CD4-positive, alpha-beta T cell treated with Interleukin-17A for 4 hours (primary cell): ENCODE measurements at places on chromosomes 11 and 22.
A peak's percentile ranks its signal among the peaks of the same experiment; 100 is the strongest.

DNA sequence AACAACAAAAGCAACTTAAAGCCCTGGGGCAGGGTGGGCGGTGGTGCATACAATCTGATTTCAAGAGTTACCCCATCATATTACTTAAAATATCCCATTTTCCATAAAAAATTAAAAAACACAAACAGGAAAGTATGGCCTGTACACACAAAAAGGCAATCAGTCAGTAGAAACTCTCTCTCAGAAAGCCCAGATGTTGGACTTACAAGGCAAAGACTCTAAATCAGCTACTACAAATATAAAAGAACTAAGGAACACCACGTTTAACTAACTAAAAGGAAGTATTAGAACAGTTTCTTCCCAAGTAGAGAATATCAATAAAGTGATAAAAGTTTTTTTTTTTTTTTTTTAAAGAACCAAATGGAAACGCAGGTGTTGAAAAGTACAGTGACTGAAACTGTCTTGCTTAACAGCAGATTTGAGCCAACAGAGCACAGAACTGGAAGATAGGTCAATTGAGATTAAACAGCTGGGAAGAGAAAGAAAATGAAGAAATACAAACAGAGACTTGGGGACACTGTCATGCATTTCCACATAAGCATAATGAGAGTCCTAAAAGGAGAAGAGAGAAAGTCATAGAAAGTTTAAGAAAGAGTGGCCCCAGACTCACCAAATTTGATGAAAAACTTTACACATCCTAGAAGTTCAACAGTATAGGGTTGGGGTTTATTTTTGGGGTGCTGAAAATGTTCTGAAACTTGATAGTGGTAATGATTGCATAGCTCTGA, 8.6 kb downstream of the SC5D start:
- DNase-seq = no peak

- no peak for DNase-seq
Measured at GRCh38 chr22:31287818-31288495, 4.3 kb downstream of the PIK3IP1 start.

- DNase-seq = no peak
Measured at GRCh38 chr11:69008737-69009440, 4.2 kb downstream of the MRGPRF start.

- DNase-seq = no peak
Measured at GRCh38 chr22:16819249-16819648, 6.0 kb downstream of the XKR3 start.

GRCh38 chr22:44479662-44480061, 18.4 kb downstream of the RTL6 start:
- DNase-seq = no peak

DNA sequence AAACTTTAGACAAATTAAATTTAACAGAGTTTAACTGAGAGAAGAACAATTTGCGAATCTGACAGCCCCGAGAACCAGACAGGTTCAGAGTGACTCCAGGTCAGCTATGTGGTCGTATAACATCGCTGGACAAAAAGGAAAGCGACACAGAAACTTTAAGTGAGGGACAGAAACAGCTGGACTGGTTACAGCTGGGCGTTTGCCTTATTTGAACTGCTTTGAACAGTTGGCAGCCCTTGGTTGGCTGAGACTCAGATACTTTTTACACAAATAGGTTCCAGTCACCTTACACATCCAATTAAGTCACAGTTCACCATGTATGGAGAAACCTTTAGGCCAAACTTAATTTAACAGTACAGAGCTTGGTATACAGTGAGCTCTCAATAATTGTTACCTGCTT, 436.9 kb downstream of the GUCY1A2 start:
- DNase-seq = no peak

DNA sequence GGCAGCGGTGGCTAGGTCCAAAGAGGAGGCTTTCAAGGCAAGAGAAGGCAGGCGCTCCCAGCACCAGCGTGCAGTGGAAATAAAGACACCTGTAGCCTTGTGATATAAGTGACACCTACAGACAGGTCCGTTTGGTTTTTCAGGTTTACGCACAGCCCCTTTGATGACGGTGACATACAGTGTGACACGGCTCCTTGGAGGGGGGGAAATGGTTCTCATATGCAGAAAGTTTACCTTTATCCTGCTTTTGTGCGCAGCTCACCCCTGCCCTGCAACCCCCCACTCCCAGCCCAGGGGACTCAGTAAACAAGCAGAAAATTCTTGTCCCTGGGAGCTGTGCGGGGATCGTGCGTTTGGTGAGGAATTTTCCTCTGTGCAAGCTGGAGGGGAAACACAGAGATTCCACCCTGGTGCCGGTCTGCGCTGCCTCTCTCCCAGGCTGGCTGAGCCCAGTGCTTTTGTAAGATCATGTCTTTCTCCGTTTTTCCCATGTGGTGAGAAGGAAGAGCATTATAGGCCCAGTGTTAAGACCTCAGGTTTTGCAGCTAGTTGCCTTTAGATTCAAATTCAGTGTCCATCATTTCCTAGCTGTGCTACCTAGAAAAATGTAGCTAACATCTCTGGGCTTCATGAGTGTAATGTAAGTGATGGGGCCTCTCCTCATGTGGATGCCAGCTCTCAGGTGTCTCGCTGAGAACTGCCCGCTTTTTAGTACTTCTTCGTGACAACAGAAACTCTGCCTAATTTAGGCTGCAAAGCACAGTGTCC, at the start of gene ELF5:
TSS of gene ELF5 (minus strand) at position 113 of the 768 bp plus-strand sequence. CDS start 8,045 bp downstream, outside the sequence.
- no peak for DNase-seq

DNA sequence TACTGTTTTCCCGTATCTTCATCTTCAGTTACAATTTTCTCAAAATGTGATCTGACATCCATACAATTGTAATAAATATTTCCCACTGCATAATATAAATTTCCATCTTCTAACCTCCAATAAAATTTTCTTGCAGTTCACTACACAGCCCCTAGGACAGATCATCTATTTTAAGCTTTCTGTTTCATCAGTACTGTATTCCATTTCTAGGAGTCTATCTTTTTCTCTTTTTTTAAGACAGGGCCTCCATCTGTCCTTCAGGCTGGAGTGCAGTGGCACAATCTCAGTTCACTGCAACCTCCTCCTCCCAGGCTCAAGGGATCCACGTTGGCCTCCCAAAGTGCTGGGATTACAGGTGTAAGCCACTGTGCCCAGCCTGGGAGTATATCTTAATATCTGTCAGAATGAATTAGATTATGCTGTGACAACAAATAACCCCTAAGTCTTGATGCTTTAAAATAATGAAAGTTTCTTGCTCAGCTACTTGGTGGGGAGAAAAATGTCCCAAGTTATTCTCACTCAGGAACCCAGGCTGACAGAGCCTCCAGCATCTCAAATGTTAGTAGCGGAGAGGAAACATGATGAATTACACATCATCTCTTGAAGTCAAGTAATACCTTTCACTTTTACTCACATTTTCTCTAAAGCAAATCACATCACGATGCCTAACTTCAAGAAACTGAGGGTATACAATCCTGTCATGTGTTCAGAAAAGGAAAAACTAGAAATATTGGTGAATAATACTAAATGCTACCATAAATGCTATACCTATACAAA, 92.2 kb downstream of the BUD13 start:
- DNase-seq = no peak

GRCh38 chr11:74870485-74870884, 78.4 kb downstream of the XRRA1 start:
- DNase-seq = no peak

DNA sequence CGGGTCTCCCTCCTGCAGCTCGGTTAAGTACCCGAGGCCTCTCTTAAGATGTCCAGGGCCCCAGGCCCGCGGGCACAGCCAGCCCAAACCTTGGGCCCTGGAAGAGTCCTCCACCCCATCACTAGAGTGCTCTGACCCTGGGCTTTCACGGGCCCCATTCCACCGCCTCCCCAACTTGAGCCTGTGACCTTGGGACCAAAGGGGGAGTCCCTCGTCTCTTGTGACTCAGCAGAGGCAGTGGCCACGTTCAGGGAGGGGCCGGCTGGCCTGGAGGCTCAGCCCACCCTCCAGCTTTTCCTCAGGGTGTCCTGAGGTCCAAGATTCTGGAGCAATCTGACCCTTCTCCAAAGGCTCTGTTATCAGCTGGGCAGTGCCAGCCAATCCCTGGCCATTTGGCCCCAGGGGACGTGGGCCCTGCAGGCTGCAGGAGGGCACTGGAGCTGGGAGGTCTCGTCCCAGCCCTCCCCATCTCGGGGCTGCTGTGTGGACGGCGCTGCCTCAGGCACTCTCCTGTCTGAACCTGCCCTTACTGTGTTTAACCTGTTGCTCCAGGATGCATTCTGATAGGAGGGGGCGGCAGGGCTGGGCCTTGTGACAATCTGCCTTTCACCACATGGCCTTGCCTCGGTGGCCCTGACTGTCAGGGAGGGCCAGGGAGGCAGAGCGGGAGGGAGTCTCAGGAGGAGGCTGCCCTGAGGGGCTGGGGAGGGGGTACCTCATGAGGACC, 25.0 kb downstream of the FADS3 start:
- no peak for DNase-seq

DNA sequence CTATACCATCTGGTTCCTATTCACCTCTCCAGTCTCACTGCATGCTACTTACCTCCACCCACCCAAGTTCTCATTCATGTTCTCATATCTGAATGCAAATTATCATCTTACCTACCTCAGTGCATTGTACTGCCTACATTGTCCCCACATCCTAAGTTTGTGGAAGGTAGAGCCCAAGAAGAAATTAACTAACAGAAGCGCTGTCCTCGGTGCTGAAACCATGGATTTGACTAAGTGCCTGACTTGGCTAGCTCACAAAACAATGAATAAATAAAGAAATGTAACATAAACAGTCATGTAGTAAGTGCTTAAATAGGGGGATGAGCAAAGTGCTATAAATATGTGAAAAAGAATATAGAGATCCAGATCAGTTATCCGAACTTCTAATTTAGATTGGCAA, 63.2 kb downstream of the GRIA4 start:
- DNase-seq = no peak

- DNase-seq = no peak
Measured at GRCh38 chr22:27754247-27754887, 47.2 kb downstream of the MN1 start.

DNA sequence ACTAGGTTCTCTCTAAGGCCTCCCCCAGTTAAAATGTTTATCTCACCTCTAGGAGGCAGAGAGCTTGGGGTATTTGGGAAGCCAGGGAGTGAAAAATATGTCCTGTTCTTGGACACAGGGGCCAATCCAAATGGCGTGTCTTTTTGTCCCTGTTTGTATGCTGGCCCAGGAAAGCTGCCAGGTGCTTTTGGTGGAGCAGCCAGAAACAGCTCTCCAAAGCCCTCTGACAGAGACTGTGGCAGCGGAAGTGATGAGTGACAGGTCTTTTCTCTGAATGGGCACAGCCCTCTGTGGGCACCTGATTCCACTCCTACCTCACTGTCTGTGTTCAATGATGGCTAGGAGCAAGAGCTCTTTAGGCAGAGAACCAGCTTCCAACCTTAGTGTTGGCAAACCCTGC, 106.4 kb upstream of the KIRREL3 start:
- no peak for DNase-seq

GRCh38 chr11:11244470-11245080, 108.5 kb downstream of the CSNK2A3 start:
- no peak for DNase-seq

GRCh38 chr11:11982975-11983374, 25.5 kb downstream of the DKK3 start:
- DNase-seq = no peak

DNA sequence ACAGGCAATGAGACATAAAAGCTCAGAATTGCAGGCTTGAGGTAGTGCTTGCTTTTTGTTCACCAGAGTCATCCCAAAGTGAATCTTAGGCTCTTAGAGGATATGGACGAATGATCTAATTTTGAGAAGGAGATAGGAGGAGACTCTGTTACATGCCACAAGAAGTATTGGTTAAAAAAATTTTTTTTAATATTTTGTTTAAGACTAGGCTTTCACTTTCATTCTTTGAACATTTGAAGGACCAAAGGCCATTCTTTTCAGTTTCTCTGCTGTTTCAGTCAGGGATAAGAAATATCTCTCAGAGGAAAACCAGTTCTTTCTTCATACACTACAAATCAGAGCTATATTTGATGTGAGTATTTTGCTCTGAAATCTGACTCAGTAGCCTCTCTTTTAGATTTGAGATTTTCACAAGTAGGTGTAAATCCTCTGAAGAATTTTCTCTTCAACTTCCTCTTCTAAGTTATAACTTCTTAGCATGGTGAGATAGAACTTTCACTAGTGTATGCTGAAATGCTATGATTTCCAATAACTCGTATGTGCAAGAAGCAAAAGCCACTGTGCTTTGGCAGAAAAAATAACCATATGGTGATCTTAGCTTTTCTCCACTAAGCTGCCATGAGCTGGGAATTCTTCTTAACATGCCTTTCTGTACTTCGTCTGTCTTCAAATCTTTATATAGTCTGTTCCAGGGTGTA, 24.1 kb upstream of the FAM181B start:
- no peak for DNase-seq

GRCh38 chr11:1778141-1778911, 14.6 kb upstream of the CTSD start:
- DNase-seq = no peak

- peak; percentile 99 for DNase-seq
Measured at GRCh38 chr11:65111744-65112545, at the start of gene TM7SF2. Gene TM7SF2, plus strand, starts transcription at chr11:65111872. Its CDS starts 144 bp downstream, at chr11:65112016.

DNA sequence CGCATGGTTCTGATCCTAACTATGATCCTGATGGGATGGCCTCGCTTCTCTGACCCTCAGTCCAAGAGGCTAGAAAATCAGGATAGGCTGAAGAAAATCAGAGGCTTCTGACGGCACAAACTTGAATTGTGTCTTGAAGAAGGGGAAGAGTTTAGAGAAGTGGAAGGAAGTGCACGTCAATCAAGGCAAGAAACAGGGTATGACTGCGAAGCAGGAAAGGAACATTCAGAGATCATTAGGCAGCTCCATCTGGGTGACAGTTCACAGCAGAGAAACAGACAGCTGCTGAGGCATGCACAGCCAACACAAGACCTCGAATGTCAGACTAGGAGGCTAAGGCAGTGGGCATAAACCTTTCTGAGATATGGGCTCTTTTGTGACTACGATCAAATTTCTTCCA, 29.3 kb downstream of the CLPB start:
- no peak for DNase-seq

DNA sequence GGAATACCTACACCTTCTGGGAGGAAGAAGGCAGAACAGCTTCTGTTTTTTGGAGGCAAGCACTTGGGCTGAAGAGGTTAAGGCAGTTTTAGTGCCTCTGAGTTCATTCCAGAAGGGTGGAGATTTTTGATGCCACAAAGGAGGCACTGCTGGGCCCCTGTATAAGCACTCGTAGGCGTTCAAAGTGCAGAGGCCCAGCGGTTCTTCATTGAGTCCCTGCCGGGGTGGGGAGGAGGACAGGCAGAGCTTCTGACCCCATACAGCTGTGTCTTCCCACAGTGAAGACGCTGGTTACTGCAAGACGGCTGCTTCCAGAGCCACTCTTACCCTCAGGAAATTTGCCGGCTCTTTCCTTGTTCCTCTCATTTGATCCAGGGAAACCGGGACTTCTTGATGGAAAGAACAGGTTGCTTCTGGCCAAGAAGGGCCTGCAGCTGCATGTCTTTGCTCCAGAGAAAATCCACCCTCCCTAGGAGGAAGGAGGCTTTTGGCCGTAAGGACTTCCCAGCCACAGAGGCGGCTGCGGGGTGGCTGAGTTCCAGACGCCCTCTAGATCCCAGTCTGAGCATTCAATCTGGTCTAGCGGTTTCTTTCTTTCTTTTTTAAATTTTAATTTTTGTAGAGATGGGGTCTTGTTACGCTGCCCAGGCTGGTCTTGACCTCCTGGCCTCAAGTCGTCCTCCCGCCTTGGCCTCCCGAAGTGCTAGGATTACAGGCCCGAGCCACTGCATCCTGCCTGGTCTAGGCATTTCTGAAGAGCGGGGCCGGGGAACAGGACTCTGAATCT, 9.4 kb downstream of the ADAMTS15 start:
- DNase-seq = no peak
